Chondrocyte (in vitro differentiated cells): ENCODE measurements at places on chromosomes 2 and 18. TPM values are rescaled to one million over a fixed set of nuclear protein-coding genes. Genes with fewer than 3 reads are reported as not detected.

DNA sequence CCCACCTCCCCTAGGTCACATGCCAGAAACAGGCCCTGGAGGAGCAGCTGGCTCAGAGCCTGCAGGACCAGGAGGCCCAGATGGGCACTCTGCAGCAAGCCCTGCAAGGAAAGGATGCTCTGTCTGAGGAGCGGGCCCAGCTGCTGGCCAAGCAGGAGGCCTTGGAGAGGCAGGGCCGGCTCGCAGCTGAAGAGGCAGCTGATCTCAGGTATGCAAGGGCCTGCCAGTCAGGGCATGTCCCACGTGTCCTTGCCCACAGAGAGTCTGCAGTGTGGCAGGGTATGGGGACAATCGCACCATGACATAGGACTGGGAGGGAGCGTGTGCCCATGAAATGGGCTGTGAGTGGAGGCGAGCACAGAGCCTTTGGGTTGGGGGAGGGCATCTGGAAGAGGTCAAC lies 39.9 kb downstream of the CROCC2 start:
- DNase-seq: peak; percentile 73

DNA sequence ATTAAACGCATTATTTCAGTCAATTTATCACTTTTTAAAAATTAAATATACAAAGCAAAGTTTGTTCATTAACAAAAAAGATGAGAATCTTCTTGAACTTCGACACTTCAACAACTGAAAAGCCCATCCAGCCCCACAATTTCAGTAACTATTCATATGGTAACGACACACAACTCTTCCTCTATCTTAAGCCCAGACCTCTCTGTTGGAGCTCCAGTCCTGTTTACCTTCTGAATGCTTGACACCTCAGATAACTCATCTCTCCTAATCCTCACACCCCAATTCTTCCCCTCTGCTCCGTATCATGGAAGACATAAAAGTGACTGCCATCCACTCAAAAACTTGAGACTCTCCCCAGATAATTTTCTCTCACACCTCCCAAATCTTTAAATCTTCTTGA lies 12.6 kb downstream of the USP37 start:
- DNase-seq: no peak

DNA sequence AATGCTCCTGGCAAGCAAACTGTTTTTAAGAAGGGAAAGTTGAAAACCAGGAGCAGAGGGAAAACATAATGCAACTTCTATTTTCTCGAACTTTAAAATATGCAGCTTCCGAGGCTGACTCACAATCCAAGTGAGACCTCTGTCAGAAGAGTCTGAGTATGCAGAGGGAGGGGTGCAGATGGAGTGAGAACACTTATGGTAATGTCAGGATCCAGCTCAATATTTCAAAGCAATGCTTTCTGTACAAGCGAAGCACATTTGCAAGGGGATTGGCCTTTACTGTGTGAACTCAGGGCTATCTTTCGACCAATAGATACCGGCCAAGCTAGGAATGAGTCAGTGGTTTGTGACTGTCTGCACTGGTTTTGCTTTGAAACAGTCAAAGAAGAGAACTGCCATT lies 242.7 kb downstream of the CNTNAP5 start:
- no peak for DNase-seq

GRCh38 chr2:210635257-210635656 lies 78.9 kb downstream of the CPS1 start:
- DNase-seq: no peak

GRCh38 chr18:79955302-79956075 lies 4.0 kb upstream of the SLC66A2 start:
- DNase-seq: peak; percentile 36

- DNase-seq: no peak
These were observed 46.2 kb downstream of the TWSG1 start for GRCh38 chr18:9380621-9381395.

DNA sequence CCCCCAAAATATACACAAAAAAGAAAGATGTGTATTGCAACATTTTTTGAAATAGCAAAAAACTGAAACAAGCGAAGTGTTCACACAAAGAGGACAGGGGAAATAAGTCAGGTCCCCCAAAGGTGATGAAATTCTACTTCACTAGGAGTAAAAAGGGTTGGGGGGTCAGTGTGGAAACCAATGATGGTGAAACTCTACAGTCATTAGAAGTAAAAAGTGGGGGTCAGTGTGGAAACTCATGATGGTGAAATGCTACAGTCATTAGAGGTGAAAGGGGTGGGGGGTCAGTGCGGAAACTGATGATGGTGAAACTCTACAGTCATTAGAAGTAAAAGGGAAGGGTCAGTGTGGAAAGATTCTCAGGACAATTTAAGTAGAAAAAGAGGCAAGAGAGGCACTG lies 298.2 kb downstream of the EIPR1 start:
- DNase-seq: no peak

Gene VWC2L
- not detected in 3 replicates for total RNA-seq
